ELR (cell line): ENCODE measurements at places on chromosomes 3 and 15.

DNA sequence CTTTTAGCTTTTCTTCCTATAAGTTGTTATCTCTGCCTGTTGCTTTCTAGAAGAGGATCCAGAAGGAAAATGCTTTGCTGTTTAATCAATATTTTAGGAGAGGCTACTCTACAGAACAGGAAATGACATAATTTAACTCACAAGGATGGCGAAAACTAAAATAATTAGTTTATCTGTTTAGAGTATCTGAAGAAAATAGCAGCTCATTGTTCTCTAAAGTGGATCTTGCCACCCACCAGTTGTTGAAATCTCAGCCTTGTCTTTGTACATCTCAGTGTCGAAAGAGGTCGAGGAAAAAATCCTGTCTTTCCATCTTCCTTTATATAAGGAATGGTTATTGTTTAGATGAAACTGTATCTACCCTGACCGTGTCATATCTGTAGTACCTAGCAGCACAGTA lies 126.6 kb downstream of the ZNF609 start:
- no peak for DNase-seq

DNA sequence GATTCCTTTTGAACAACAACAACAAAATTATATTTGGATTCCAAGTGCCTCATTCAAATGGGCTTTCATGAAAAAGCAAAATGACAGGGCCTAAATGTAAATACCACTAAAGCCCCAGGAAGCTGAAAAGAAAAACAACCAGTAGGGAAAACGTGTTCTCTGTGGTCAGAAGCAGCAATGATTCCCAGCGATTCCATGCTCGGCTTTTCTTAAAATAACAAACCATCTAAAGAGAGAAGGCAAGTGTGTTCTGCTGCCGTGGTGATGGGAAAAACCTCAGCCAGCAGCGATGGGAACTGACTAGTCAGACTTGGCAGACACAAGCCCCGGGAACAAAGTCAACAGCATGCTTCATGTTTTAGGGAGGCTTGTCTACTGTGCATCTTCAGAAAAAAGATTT lies 153.6 kb downstream of the TNIK start:
- DNase-seq: peak; percentile 69

GRCh38 chr15:33440900-33441299 lies 130.1 kb downstream of the RYR3 start:
- no peak for DNase-seq

DNA sequence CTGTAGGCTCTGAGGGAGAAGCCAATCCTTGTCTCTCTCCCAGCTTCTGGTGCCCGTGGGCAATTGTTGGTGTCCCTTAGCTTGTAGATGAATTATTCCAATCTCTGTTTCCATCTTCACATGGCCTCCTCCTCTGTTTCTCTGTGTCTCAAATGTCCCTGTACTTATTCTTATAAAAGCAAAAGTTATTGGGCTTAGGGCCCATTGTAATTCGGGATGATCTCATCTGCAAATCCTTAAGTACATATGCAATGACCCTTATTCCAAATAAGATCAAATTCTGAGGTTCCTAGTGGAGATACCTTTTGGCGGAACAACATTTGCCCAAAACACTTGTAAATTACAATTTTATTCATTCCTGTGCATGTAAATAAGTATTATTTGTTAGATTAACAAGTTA lies 147.4 kb upstream of the EPHA3 start:
- DNase-seq: no peak

DNA sequence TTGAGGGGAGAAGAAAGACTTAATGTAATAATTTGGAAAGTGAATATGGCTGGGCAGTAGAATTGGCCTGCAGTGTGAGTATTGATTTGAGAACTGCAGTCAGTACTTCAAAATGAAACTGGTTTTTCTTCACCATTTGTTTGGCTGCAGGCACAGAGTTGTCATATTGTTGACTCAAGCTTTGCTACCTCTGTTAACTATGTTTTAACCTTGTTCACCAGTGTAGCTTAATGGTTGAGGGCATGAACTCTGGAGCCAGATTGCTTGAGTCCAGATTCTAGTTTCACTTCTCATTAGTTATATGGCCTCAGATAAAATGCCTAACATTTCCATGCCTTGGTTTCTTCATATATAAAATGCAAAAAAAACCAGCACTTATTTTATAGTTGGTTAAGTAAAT lies 64.1 kb downstream of the CFAP44 start:
- no peak for DNase-seq

GRCh38 chr3:132669256-132669777 lies 9.2 kb downstream of the UBA5 start:
- peak; percentile 6 for DNase-seq

DNA sequence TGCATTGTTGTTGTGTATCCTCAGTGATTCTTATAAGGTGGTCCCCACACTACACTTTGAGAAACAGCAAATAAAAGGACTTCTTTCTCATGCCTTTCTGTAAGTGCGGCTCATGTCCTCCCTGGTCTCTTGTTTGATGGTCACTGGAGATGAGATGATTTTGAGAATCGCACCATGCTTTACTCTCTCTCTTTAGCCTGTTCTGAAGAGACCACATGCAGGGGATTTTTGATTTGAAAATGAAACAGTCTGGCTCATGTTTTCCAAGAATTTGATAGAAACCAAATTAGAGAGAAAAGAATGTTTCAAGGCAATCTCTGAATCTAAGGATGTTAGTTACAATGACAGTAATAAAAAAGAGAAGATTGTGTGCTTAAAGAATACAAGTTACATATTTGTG lies 18.0 kb downstream of the CLDN11 start:
- no peak for DNase-seq

DNA sequence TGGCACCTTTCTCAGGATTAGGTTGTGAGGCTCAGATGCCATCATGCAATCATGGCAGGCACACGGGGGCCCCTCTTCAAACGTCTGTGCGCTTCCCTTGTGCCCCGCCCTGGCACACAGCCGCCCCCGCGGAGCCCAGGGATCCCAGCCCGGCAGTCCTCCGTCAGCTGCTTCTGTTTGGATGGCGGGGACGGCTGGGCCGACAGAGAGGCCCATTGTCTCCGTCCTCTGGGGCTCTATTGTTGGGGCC lies 849 bp upstream of the HDAC11 start:
- DNase-seq: peak; percentile 18

GRCh38 chr15:48899793-48900192 lies 21.9 kb downstream of the EID1 start:
- DNase-seq: peak; percentile 27

- DNase-seq: no peak
Measured at GRCh38 chr15:25185791-25186190, 231.0 kb downstream of the SNRPN start.

DNA sequence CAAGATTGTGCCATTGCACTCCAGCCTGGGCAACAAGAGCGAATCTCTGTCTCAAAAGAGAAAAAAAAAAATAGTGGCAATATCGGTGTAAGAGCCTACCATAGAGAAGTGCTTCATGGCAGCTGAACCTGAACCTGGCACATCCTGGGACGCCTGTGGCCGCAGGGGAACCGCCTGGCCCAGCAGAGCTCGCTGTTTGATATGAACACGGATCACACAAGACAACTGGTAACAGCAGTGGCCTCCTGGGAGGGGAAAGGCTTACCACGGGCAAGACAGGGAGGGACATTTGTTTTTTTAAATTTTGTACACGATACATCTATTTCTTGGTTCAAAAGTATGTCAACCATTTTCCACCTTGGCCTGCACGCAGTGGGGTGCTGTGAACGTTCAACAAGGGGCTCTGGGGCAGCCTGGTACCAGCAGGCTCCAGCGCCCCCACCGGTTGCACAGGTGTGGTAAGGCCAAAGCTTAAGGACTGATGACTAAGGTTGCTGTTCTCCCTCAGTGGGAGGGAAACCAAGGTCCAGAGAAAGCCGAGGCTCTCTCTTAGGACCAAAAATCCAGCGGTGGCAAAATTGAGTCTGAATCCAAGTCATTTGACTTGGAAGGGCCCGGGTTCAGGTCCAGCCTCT lies 21.7 kb upstream of the EPHB3 start:
- DNase-seq: no peak

DNA sequence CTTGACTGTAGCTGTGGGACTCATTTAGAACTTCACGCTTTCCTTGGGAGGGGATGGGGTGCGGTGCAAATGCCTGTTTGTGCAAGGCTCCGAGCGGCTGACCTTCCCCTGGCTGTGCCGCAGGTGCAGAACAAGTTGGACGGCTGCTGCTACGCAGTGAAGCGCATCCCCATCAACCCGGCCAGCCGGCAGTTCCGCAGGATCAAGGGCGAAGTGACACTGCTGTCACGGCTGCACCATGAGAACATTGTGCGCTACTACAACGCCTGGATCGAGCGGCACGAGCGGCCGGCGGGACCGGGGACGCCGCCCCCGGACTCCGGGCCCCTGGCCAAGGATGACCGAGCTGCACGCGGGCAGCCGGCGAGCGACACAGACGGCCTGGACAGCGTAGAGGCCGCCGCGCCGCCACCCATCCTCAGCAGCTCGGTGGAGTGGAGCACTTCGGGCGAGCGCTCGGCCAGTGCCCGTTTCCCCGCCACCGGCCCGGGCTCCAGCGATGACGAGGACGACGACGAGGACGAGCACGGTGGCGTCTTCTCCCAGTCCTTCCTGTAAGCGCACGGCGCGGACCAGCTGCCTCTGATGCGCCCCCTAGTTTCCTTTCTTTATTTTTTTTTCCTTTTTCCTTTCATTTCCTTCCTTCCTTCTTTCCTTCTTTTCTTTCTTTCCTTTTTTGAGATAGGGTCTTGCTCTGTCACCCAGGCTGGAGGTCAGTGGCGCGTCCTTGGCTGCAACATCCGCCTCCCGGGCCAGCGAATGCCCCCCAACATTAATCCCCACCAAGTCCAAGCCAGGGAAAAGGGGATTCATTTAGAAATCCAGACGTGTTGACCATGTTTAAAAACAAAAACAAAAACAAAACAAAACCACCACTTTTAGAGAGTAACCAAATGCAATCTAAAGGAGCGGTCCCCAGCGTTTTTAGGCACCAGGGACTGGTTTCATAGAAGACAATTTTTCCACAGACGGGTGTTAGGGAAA lies 42.7 kb downstream of the EIF2AK4 start:
- DNase-seq: peak; percentile 80

- peak; percentile 90 for DNase-seq
Measured at GRCh38 chr3:57918123-57918837, 89.9 kb upstream of the FLNB start.

GRCh38 chr15:40106203-40107161 lies 2.2 kb downstream of the BMF start:
- no peak for DNase-seq

- peak; percentile 55 for DNase-seq
Measured at GRCh38 chr3:194139071-194139813, 3.3 kb downstream of the HES1 start.

GRCh38 chr3:178112134-178112533 lies 424.1 kb upstream of the KCNMB2 start:
- DNase-seq: no peak

DNA sequence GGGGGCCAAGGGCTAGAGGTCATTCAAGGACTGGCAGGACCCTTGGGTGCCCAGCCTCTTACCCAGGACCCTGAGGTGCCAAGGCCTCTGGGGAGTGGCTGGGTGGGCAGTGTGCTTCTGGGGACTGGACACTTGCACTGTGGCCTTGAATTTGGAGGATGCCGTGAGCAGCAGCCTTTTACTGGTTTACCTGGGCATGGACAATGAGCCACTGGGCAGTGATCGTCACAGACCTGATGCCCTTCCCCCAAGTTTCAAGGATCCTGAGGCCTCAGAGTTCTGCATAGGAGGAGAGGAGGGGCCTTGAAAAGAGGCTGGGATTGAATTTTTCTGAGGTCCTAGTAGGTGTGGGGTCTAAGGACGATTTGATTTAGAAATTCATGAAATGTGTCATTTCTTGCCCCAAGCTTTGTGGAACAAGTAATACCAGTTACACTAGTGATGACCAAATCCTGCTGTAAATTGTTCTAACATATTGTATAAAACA lies 146.1 kb upstream of the TPM1 start:
- DNase-seq: peak; percentile 76

DNA sequence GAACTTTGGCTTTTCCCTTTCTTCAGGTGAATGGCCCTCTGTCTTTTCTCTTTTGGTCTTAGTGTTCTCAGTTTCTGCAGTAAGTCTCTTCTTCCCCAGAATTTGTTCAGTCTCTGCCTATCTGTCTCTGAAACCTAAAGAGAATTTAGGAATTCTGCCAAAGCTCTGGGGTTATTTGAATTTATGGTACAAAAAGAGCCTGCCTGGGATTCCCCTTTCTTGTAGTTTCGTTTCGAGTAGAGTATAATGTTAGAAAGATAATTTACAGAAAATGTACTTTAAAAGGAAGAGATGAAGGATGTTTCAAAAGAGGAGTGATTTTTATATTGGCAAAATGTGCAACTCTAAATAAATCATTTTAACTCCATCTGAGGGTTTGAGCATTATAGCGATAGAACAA lies 247.4 kb upstream of the SATB1 start:
- no peak for DNase-seq

GRCh38 chr3:102536456-102536855 lies 101.6 kb downstream of the ZPLD1 start:
- DNase-seq: peak; percentile 60

GRCh38 chr15:75801859-75802593 lies 41.2 kb upstream of the UBE2Q2 start:
- DNase-seq: peak; percentile 82

DNA sequence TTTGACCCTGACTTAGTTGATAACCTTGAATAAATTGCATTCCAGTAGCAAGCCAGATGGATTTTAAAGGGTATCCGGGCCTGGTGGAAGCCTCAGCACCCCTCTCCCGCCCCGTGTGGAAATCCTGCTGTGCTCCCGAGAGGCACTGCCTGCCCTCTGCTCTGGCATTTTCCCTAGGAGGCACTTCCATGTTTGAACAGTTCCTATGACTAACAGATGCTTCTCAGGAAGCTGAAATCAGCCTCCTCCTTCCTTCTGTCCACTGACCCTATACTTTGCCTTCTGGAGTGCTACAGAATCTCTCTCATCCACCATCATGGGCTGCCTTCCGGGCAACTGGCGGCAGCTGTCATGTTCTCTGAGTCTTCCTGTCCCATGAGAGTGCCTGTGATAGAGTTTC lies 90.8 kb downstream of the GABRG3 start:
- no peak for DNase-seq

DNA sequence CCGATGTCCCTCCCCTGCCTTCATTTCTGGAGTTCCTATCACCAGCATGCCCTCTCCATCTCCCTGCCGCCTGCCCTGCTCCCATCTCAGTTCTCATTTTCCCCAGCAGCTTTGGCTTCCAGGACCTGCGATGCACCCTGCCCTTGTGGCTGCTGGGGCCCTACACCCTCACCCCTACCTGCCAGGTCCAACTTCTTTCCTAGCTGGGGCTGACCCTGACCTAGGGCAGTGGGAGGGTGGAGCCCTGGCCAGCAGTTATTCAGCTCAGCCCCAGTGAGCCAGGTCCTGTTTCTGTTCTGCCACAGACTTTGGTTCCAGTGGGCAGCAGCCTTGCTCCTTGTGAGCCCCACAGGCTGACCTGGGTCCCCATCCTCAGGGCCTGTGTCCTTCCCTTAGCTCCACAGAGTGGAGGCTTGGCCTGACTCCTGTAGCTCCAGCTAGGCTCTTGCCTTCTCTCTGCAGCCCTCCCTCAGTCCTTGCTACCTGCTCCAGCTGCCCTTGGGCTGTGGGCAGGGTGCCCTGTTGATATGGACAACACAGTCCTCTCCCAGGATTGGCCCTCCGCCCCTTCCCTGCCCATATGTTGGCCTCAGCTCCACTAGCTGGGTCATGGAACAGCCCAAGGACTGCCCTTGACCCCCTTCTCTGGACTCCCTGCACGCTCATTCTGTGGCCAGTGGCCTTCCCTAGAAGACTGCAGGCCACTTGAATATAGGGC lies 34.7 kb upstream of the PDE8A start:
- DNase-seq: no peak

GRCh38 chr3:1955750-1956149 lies 142.9 kb upstream of the CNTN4 start:
- DNase-seq: no peak
